AG04450 (cell line): ENCODE measurements at places on chromosomes 6 and 20.

DNA sequence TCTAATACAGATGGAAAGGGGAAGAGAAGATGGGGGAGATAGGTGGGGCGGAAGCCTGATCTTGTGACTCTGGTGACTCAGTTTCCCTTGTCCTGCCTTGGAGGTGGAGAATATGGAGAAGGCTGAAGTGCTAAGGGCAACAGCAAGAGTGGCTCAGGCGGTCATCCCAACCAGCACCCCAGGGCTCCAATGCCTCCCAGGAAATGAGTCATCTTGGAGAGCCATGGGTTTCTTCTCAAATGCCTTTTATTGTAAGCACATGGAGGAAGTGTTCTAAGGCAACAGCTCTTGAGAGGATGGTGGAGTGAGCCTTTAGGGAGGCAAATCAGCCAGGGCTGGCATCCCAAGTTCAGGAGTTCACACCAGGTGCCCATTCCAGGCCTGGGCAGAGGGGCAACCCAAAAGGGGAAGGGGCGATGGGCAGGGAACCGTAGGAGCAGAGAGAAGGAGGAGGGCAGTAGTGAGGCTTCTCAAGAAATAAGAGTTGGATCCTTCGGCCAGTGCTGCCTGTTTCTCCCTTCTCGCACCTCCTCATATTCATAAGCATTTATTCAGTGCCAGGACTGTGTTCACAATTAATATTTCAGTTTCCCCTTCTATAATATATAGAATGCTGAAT is 13.2 kb upstream of the AHCY start:
- DNase-seq, result no peak

DNA sequence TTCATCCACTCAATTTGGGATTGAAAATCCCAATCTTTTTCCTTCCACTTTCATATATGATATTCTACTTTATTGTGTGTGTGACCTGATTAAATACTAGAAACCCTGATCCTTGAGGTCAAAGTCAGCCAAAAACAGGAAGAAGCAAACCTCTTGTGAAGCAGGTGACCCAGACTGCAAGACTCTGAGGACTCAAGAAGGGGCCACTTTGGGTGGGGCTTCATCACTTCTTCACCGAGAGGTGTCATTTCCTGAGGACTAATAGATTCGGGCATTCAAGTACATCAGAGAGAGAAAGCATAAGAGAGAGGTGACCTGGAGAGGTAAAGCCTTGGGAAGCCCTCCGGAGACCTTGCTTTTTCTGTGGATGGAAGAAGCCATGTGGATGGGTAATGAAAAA is 129.0 kb downstream of the CFAP61 start:
- DNase-seq, result no peak

GRCh38 chr20:2382833-2383232 is 2.1 kb downstream of the TGM6 start:
- no peak for DNase-seq

DNA sequence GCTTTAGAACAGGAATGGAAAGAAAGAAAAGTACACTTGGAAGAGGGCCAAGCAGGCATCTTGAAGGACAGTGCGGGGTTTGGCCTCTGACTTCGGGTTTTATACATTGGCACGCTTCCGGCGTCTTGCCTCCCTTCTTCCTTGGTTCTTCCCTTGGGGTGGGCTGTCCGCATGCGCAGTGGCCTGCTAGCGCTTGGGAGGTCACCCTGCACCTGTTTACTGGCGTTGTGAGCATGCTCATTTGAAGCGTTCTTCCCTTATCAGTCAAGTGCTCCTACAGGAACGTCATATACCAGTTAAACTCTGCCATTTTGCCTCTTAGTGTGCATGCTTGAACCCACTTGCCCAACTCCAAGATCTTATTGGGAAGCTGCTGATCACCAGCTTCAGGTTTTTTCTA is 230.0 kb downstream of the TTLL2 start:
- no peak for DNase-seq

DNA sequence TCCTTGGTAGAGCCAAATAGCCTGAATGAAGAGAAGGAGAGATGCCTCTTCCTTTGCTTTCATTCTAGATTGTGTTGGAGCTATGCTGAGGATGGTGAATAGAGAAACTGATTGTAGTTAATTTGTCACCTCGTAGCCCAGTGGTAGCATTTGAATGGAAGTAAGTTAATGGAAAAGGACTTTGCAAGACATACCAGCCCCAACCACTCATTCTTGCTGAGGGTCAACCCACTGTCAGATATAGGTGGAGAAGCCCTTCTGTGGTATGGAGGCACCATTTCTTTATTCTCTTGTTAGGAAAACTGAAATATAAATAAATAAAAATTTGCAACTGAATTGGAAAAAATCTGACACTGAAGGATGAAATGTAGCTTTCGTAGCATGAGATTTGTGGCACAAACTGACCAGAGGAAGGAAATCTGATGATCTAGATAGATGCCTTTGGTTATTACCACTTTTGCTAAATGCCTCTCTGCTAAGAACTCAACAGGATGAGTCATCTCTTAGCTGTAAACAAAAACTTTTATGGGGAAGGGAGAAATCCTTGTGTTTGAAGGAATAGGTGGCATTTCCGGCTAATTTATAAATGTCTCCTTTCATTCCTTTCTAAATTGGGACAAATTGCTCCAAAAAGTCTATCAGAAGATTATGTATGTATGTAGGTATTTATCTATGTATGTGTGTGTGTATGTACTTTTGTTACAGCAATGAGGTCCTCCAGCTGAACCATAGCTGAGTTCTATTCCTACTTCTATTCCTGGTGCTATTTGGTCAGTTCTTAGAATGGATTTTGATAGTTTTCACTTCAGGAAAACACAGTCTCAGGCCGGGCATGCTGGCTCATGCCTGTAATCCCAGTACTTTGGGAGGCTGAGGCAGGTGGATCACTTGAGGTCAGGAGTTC is 76.5 kb upstream of the SUPT3H start:
- DNase-seq, result peak; percentile 37

DNA sequence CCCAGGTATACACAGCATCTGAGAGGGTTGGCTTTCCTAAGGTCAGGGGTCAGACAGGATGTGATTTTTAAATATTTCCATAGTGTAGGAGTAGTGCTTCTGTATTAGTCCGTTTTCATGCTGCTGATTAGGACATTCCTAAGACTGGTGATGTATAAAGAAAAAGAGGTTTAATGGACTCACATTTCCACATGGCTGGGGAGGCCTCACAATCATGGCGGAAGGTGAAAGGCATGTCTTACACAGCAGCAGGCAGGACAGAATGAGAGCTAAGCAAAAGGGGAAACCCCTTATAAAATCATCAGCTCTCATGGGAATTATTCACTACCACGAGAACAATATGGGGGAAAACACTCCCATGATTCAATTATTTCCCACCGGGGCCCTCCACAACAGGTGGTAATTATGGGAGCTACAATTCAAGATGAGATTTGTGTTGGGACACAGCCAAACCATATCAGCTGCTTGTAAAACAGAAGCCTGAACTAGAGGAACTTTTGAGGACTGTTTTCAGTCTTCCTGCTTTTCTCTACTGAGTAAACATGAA is 91.0 kb upstream of the MEI4 start:
- DNase-seq, result no peak

DNA sequence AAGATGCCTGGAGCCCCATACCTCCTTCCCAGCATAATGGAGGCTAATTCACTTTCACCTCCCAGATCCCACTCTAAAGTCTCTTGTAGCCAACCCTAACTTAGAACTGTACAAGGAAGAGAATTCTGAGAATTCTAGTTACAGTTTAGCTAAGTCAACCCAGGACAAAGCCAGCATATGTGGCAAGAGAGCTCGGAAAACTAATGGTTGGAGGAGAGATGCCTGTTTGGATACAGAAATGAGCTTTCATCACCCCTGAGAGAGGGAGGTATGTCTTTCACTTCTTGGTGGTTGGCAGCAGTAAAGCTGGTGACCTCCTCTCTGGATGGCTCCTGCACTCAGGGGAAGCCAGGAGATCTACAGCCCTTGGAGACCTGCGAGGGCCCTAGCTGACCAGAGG is 252.6 kb upstream of the SUPT3H start:
- DNase-seq, result no peak

DNA sequence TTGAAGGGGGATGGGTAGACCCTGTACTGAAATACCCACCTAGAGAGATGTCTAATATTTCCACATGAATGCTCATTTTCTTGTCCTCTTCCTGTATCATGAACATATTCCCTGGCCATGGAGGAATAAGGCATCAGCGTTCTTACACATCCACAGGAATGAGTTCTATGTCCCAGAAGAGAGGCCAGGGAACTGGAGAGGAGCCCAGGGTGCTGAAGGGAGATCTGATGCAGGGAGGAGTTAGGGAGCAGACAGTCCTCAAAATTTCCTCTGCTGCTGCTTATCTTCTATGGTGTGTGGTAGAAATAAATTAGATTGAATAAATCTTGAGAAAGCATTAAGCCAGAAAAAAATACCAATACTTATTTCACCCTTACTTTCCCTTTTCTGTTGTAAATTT is 295.0 kb downstream of the KCNQ5 start:
- no peak for DNase-seq

GRCh38 chr20:9052136-9052535 is 16.8 kb upstream of the PLCB4 start:
- DNase-seq, result no peak

- DNase-seq, result no peak
Measured at GRCh38 chr20:21099751-21100577, 6.2 kb downstream of the LINC00237 start.

- no peak for DNase-seq
Measured at GRCh38 chr6:158715330-158716311, 65.8 kb downstream of the SYTL3 start.

GRCh38 chr6:137341681-137342195 is 122.6 kb upstream of the IFNGR1 start:
- DNase-seq, result no peak

DNA sequence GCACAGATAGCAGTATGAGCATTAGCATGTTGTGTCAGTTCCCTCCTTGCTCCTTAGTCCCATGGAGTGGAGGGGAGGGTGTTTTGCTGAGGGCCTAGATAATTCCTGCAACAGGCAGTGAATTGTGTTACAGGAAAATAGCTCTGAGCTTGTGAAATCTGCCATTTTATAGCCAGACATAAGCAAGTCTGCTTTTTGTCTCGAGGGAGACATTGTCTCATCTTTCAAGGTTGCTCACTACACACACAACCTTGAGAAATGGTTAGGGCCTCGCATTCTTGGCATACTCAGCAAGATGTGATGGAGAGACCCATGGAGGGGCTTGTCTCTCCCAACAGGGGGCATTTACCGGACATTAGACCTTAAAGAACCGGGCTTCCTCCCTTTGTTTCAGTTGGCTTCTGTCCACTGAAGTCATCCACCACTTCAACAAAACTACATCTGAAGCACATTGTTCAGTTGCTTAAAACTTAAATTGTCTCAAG is 108.0 kb upstream of the FOXO3 start:
- no peak for DNase-seq

DNA sequence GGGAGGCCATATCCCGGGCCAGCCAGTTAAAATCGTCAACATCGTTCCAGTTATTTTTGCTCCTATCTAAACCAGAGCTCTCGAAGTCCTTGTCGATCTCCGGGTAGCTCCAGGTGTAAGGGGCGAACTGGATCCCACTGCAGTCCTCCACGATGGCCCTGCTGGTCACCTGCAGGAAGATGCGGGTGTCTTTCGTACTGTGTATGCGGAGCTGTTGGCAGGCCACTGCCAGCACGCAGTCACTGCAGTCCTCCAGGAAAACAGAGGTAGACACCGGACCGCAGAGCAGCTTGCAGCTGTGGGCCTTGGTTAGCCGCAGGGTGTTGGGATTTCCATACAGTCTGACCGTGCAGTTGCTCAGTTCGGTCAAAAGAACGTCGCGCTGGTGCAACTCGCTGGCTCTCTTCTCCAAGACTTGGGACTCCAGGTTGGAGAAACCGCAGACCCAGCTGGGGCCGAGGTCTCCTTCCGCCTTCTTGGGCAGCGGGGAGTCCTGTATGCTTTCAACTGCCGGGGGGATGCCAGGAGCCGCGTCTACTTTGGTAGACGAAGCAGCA is 742 bp downstream of the TBCC start:
- no peak for DNase-seq

DNA sequence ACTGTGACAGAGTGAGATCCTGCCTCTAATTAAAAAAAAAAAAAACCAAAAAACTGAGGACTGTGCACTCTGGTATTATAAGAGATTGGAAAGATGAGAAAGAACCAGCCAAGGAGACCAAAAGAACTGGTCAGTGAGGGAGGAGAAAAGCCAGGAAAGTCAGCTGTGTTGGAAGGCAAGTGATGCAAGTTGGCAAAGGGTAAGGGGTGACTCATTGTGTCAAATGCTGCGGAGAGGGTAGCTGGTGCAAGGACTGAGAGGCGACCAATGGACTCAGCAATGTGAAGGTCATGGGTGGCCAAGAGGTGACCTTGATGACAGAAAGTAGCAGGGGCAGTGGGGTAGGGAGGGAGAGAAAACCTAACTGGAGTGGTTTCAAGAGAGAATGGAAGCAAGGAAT is 27.4 kb upstream of the LRRN4 start:
- DNase-seq, result no peak
